ENCODE measurements at places on chromosomes 4 and X. TPM values are rescaled to one million over a fixed set of nuclear protein-coding genes. Genes with fewer than 3 reads are reported as not detected.

DNA sequence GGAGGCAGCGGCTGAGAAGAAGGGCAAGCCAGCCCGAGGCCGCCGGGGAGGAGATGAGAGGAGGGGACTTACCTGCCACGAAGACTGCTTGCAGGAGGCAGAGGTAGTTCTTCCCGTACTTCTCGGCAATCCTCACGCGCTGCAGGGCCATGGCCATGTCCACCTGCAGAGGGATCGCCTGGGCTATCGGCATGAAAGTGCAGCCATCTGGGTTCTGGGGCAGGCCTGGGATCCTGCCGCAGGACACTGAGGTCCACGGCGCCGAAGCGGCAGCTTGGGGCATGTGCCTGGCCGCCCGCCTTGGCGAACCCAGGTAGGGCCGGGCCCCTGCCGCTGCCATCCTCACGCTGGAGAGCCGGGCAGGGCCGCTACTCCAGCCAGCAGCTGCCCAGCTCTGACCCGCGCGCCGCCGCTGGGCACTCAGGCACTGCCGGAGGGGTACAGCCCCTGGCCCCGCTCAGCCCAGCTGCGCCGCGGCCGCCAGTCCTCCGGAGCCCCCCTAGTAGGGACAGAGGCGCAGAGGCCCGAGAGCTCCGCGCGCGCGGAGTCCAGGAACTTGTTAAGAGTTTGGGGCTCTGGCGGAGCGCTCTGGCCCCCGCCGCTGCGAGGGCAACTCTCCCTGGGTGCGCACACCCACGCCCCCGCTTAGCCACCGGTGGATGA, 16.0 kb downstream of the MCF2 start:
- no peak for DNase-seq

GRCh38 chrX:108148524-108148923, 56.9 kb downstream of the ATG4A start:
- no peak for DNase-seq

- DNase-seq = no peak
Measured at GRCh38 chr4:84381759-84382158, 117.3 kb downstream of the NKX6-1 start.

The CLIC2 gene
- 1.2 TPM for polyA plus RNA-seq

The ADGRG2 gene
- polyA plus RNA-seq = 0.04 TPM

The AR gene
- 11.6 TPM for polyA plus RNA-seq
